A549 treated with ZK216348 at 1 μM for 4 hours (cell line): ENCODE measurements at places on chromosomes 3 and 15. TPM values are rescaled to one million over a fixed set of nuclear protein-coding genes. Genes with fewer than 3 reads are reported as not detected.

CERS3 gene
- total RNA-seq = not detected in 5 replicates

CDHR4 gene
- total RNA-seq = 0.13 to 0.35 TPM (median 0.23 TPM) in 5 replicates

CD80 gene
- total RNA-seq = not detected in 5 replicates

HRG gene
- total RNA-seq = not detected in 5 replicates

PLSCR2 gene
- total RNA-seq = not detected in 5 replicates

MASP1 gene
- total RNA-seq = not detected in 5 replicates

WDR82 gene
- 45.4 to 57.8 TPM (median 50.5 TPM) in 5 replicates for total RNA-seq

ITIH1 gene
- total RNA-seq = not detected in 5 replicates

NCBP2 gene
- total RNA-seq = 36.6 to 58.9 TPM (median 44.4 TPM) in 5 replicates

LDHAL6B gene
- total RNA-seq = not detected in 5 replicates

CCNB2 gene
- total RNA-seq = 90.0 to 125 TPM (median 98.5 TPM) in 5 replicates

DLL4 gene
- 0.84 to 1.2 TPM (median 1.1 TPM) in 5 replicates for total RNA-seq

RPS17 gene
- 3,606 to 4,917 TPM (median 3,986 TPM) in 5 replicates for total RNA-seq

CPLX3 gene
- total RNA-seq = 0.07 TPM in 1 of 5 replicates, not detected in the others

ACTRT3 gene
- total RNA-seq = 2.9 to 3.6 TPM (median 3.4 TPM) in 5 replicates

PAQR5 gene
- total RNA-seq = 65.5 to 118 TPM (median 110 TPM) in 5 replicates

AGBL1 gene
- not detected in 5 replicates for total RNA-seq

GOLGA6B gene
- total RNA-seq = 0.15 to 0.16 TPM in 2 of 5 replicates, not detected in the others

SPTBN5 gene
- total RNA-seq = 0.08 to 0.37 TPM (median 0.32 TPM) in 5 replicates

ZNF660 gene
- not detected in 5 replicates for total RNA-seq

BUB1B gene
- total RNA-seq = 26.5 to 37.3 TPM (median 28.9 TPM) in 5 replicates

VILL gene
- 0.21 TPM in 1 of 5 replicates, not detected in the others for total RNA-seq

FRMD5 gene
- total RNA-seq = 2.4 to 5.9 TPM (median 2.7 TPM) in 5 replicates

TMCO5A gene
- not detected in 5 replicates for total RNA-seq

GPR27 gene
- 2.5 to 4.1 TPM (median 3.1 TPM) in 5 replicates for total RNA-seq

GOLGA8J gene
- not detected in 5 replicates for total RNA-seq

PLOD2 gene
- total RNA-seq = 75.4 to 142 TPM (median 121 TPM) in 5 replicates

BLM gene
- total RNA-seq = 11.6 to 18.7 TPM (median 12.6 TPM) in 5 replicates
